ENCODE measurements at places on chromosomes 3 and 15. TPM values are rescaled to one million over a fixed set of nuclear protein-coding genes. Genes with fewer than 3 reads are reported as not detected.

The IDH3A gene
- 68.3 TPM for total RNA-seq

DNA sequence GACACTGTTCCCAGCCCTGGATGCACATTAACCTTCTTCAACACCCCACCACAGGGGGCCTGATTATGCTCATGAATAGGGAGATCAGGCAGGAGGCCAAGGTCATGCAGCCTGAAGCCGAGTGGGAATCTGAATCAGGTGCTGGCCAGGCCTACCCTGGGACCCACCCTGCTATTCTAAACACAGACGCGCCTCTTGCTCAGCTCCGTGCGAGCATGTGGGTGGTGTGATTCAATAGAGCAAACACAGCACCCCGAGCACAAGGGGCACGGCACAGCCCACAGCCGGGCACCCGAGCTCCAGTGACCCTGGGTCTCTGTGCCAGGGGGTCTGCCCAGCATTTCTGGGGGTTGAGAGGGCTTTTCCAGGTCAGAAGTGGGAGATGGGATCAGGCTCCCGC lies 24.6 kb upstream of the GRIP2 start:
- DNase-seq = no peak

DNA sequence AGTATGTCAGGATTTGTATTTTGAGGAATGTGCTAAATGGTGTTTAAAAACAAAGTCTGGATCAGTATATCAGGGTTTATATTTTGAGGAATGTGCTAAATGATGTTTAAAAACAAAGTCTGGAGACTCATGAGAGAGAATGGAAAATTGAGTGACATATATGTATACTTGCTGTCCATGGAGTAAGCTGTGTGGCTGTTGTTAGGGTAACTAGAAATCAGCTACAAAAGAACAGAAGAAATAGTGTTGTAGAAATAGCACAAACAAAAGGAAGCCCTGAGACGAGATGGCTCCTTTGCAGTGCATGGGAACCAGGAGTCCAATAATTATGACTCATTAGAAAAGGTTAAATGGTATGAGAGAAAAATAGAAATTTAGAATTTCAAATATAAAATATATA lies 282.7 kb upstream of the MANF start:
- no peak for DNase-seq

DNA sequence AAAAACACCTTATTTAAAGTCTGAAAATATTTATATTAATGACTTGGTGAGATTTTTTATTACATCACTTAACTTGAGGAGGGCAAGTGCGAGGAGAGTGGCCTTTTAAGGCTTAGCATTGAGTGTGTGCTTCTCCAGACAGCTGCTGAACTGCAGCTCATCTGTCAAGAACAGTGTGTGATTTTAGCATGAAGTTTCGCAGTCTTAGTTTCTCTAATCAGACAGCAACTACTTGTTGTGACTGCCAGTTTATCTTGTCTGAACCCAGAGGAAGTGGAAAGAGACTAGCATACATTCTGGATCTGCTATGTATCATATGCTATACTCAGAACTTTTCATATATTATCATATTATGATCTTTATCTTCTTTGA lies 291.7 kb upstream of the ROPN1 start:
- no peak for DNase-seq

The CEMIP gene
- 7.5 TPM for total RNA-seq

The ACOX2 gene
- 12.9 TPM for total RNA-seq

GRCh38 chr3:170321321-170322034 lies 36.0 kb upstream of the SKIL start:
- no peak for DNase-seq

- DNase-seq = no peak
Observed at GRCh38 chr3:58059349-58060321, 51.4 kb downstream of the FLNB start.

The RTP1 gene
- total RNA-seq = 0.16 TPM

The RARRES1 gene
- 323 TPM for total RNA-seq

DNA sequence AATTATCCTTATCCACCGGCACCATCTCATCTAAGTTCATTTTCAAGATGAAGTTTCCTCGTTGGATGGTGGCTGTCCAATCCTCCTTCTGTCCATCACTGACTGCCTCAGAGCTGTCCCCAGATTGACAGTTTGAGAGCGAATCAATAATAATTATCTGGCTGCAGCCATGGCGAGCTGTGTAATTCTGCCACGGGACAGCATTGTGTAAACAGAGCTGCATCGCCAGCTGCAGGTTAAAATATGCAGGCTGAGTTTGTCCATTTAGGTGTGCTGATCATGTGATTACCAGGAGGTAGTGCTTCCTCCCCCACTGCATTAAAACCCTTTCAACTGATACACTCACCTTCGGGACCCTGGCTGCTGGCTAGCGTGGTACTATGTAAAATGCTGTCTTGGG lies 461.9 kb upstream of the ONECUT1 start:
- DNase-seq = no peak

The CHDH gene
- 1.1 TPM for total RNA-seq

DNA sequence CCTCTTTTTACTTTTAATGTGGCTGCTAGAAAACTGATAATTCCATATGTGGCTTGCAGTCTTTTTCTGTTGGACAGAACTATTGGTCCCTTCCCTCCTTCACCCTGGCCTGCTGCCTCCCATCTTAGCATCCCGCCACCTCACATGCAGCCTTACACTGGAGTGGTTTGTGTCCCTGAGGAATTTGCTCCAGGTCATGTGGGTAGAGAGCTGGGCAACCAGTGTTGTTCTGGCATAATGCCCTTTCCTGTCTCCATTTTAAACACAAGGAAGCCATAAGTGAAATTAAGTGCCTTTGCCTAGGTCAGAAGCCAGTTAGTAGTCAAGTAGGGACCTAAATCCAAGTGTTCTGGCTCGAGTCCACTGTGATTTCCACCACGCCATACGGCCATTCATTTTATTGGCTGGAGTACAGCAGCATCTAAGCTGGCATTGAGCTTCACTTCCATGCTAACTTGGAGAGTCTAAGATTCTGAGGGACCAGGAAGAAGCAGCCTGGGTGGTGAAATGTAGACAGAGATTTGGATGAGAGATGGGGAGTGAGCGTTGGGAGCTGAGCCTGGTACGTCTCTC lies 46.0 kb upstream of the PLXNA1 start:
- no peak for DNase-seq

DNA sequence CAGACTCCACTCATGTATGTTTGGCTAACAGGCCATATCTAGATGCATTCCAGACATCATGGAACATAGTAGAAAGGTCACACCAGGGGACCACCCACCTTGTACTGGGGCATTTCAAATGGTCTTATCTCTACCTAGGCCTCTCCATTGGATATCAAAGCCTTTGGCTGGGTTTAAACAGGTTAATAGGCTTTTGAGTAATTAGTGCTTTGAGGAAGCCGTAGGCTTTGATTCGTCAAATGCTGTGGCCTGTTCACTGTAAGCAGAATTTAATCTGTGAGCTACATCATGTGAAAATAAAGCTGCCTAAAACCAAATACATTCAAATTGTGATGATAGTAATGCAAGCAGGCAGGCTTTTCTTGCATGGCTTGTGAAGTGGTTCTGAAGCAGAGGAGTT lies 129.5 kb downstream of the ST8SIA2 start:
- DNase-seq = no peak

The CPNE9 gene
- not detected for total RNA-seq

- DNase-seq = peak; percentile 64
Observed at GRCh38 chr3:52441091-52441771, 3.7 kb downstream of the SEMA3G start.

- no peak for DNase-seq
Observed at GRCh38 chr3:69282181-69282580, 103.7 kb downstream of the FRMD4B start.

DNA sequence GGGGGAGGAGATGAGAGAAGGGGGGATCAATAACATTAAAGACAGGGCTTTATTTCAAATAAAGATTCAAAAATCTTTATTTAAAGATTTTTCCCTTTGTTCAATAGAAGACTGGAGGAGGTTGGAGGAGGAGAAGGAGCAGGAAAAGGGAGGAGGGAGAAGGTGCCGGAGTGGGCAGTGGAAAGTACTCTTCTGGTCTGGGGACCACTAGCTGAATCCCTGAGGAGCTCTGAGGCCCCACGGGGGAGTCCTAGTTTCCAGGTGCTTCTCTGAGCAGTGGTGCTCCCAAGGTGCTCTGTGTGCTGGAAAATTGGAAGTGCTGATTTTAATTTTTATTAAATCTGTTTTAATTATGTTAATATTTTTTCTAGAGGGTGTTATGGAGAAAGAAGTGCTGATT lies 19.4 kb upstream of the SEMA4B start:
- DNase-seq = no peak

GRCh38 chr3:37531066-37531720 lies 330.5 kb upstream of the CTDSPL start:
- no peak for DNase-seq

DNA sequence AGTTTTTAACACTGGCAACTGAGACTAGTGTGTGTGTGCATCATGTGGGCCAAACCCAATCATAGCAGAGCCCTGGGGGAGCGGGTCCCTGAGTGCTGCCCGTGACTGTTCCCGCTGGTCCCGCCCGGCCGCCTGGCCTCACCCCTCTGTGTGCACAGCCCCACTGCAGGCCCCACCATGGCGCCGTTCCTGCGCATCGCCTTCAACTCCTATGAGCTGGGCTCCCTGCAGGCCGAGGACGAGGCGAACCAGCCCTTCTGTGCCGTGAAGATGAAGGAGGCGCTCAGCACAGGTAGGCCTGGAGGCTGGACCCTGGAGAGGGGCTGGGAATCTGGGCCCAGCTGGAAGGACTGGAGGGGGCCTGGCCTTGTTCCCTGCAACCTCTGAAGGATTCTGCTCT lies 17.2 kb downstream of the PRKCD start:
- DNase-seq = no peak

DNA sequence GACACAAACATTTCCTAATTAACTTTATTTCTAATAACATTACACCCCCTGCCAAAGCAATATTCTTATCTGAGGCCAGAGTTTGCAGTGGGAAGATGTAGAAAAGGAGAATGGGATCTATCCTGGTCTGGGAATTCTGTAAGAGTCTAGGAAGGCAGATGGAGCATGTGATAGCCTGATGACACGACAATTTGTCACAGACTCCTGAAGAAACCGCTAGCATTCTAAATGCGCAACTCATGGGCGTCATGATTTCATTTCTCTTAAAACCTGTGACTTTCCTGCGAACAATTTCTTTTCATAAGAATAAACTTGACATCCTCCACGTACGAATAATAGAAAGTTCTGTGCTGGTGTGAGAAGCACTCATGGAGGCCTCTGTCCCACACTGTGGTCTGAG lies 72.9 kb upstream of the ATP10A start:
- no peak for DNase-seq

DNA sequence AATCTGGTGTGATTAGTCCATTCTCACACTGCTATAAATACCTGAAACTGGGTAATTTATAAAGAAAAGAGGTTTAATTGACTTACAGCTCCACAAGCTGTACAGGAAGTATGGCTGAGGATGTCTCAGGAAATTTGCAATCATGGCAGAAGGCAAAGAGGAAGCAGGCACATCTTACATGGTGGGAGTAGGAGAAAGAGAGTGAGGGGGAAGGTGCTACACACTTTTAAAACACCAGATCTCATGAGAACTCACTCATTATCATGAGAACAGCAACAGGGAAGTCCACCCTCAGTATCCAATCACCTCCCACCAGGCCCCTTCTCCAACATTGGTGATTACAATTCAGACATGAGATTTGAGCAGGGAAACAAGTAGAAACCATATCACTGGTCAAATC lies 24.0 kb upstream of the ACP3 start:
- DNase-seq = no peak

DNA sequence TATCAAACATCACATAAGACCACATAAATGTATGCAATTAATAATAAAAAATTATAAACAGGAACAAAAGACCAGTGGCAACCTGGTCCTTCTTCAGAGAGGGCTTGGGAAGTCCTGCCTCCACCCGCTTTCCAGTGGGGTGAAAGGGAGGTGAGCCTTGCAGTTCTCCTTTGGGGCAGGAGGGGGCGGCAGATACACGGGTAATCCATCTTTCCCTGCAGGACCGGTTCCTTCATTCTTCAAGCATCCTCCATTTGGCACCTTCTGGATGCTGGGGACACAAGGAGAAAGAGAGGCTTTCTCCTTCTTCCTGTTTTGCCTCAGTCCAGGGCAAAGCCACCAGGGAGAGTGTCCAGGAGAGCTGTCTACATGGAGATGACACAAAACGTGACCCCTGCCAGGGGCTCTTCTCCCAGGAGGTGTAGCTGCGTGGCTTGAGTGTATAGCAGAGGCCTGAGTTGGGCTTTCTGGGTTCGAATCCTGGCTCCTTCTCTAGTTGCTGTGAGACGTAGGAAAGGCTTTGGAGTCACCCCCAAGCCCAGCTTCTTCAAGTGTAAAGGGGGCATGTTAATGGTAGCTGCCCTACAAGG lies 23.2 kb downstream of the RPLP1 start:
- DNase-seq = peak; percentile 83

- DNase-seq = no peak
Observed at GRCh38 chr3:149613988-149614387, 43.8 kb downstream of the WWTR1 start.

DNA sequence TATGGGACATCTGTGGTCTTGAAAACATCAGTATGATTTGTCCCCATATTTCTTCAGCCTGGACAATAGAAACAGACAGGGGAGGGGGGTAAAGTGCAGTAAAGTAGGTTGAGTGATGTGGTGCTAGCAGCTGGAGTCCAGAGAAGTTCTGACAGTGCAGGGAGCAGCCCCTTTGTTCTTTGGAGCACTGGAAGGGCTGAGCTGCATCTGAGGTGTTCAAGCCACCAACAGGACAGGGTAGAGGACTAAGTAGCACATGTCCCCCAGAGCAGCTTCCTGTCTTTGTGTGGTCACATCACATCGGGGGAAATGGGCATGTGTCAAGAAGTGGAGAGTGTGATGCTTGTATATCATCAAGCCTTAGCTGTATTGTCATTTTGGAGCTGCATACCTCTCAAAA lies 12.1 kb downstream of the MRPS22 start:
- no peak for DNase-seq

The ZWILCH gene
- 6.6 TPM for total RNA-seq

DNA sequence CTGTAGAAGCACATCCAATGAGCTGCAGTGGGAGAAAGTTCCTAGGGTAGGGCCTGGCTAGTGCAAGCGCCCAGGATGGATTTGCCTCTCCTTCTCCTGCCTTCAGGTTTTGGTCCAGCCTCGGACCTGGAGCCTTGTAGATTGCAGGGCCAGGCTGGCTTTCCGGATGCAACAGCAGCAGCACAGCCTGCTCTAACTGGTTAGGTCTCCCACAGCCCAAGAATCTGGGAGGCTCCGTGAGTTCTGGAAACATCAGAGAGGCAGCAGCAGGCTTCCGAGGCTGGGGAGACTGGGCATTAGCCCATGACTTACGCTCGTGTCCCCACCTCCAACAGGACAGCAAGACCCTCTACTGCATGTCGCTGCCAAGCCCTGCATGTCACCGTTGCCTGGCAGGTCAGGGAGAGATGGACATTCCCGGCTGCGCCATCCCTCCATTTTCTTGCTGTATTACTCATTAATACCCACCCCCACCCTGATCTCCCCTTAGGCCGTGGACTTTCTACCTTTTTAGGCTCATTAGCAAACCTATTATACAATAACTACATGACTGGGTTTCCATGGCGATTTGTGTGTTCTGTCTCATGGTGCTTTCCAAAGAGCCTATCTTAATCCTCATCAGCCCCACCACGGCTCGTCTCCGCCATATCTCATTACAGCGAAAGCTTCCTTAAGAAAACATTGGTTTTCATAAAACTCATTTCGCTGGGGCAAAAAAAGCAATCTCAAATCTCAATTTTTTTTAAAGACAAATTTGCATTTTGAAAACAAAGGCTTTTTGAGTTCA lies 40.9 kb upstream of the RGMA start:
- no peak for DNase-seq
